ENCODE measurements at places on chromosomes 13 and 19.

- DNase-seq, result no peak
Observed at GRCh38 chr13:39682788-39683187, 27.3 kb downstream of the COG6 start.

DNA sequence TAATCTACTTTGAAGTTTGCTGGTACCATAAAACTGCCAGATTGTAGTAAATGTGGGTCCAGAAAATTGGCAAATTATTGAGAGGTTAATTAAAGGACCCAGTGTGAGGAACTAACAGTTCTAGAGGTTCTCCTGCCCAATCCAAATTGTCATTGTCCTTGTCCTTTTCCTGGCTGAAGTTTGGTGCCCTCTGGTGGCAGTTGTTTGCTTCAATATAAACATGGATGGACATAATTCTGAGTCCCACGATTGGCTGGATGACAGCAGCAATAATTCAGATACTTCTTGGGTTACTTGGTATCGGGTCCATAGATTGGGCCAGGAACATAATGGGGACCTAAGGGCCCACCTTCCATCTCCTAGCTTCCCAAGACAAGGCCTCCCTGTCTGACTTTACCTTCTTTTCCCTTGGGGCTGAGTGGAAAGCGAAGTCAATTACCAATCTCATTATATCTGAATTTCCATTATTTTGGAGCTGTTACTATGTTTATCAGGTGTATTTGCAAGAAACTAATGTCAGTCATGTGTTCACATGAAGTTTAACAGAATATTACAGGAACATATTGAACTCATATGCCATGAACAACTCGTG is 33.8 kb upstream of the GARRE1 start:
- DNase-seq, result peak; percentile 59

- no peak for DNase-seq
Observed at GRCh38 chr19:10826846-10827245, 9.2 kb downstream of the TMED1 start.

GRCh38 chr13:69820180-69820579 is 287.4 kb upstream of the ATXN8OS start:
- no peak for DNase-seq

- no peak for DNase-seq
Observed at GRCh38 chr19:50513746-50514345, at the start of gene ASPDH. ASPDH (minus strand) TSS chr19:50513913; CDS start chr19:50513823, 90 bp downstream.

GRCh38 chr19:30674656-30675055 is 302.5 kb downstream of the ZNF536 start:
- DNase-seq, result no peak

GRCh38 chr13:49679246-49679645 is 12.0 kb downstream of the EBPL start:
- DNase-seq, result peak; percentile 16

GRCh38 chr19:47503826-47504150 is 11.1 kb downstream of the NAPA start:
- DNase-seq, result no peak

DNA sequence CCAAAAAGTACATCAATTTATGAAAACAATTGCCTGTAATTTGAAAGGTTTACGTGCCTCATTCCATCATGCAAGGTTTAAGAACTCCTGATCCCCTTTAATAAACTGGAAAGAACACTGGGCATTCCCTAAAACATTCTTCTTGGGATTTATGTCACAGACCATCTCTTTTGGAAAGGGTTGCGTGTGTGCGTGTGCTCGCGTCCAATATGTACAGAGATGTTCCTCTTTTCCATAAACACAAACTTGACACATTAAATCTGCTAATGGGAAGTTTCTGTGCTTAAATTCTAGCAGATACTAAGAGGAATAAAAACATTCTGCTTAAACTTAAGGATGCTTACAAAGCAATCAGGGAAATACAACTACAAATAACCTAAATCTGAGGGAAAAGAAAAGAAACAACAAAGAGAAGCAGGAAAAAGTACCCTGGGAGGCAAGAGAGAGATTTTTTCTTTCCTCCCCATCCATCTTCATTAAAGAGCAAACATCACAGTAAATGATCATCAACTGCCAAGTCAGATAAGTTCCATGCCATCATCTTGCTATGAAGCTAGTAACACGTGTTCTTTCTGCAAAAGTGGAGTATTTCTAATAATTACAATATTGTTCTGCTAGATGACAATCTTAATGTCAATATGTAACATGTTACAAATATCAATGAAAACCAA is 83.7 kb downstream of the STK24 start:
- DNase-seq, result no peak

- no peak for DNase-seq
Observed at GRCh38 chr19:46126086-46126580, 1.6 kb upstream of the IGFL3 start.

DNA sequence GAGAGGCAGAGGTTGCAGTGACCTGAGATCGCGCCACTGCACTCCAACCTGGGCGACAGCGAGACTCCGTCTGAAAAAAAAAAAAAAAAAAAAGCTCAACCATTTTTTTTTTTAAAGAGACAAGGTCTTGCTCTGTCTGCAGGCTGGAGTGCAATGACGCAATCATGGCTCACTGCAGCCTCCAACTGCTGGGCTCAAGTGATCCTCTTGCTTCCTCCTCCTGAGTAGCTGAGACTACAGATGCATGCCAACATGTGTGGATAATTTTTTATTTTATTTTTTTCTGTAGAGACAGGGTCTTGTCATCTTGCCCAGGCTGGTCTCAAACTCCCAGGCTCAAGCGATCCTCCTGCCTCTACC is 10.3 kb downstream of the EHD2 start:
- peak; percentile 88 for DNase-seq

GRCh38 chr13:58955546-58956385 is 1208.0 kb downstream of the DIAPH3 start:
- no peak for DNase-seq

- no peak for DNase-seq
Observed at GRCh38 chr19:16366433-16367260, 42.0 kb downstream of the KLF2 start.
